Right hindlimb (tissue), 1 donor: ENCODE measurements at places on chromosomes 11 and 22.
A peak's percentile ranks its signal among the peaks of the same experiment; 100 is the strongest.

DNA sequence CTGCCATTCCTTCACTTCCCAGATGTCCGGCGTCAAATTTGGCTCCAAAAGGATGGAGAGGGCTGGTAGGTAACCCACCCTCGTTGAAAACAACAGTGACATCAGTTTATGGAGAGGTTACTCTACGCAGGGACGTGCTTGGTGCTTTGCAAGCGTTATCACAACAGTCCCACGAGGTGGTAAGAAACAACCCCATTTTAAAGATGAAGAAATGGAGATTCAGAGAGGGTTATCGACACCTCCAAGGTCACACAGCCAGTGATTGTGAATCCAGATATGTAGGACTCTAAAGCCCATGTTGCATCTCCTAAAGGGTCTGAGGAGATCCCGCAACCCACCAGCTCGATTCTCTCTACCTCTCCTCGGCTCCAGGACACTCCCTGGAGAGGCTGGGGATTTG lies 773 bp downstream of the MIAT start:
- no peak for DNase-seq

DNA sequence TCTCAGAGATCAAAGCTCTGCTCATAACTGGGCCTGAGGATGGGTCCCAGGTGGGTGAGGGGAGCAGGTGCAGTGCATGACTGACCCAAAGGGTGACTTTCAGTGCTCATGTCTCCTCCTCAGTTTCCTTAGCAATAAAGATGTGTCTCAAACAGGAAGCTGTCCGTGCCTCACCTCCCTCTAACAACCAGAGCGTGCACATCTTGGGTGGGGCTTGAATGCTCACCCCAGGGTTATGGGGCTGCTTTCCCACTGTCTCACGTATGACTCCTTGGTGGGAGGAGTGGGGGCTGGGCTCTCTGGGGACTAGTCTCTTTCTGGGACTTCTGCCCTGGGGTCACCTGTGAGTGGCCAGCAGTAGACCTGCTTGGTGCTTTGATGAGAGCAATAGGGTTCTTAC lies 53.9 kb upstream of the PHOX2A start:
- no peak for DNase-seq

DNA sequence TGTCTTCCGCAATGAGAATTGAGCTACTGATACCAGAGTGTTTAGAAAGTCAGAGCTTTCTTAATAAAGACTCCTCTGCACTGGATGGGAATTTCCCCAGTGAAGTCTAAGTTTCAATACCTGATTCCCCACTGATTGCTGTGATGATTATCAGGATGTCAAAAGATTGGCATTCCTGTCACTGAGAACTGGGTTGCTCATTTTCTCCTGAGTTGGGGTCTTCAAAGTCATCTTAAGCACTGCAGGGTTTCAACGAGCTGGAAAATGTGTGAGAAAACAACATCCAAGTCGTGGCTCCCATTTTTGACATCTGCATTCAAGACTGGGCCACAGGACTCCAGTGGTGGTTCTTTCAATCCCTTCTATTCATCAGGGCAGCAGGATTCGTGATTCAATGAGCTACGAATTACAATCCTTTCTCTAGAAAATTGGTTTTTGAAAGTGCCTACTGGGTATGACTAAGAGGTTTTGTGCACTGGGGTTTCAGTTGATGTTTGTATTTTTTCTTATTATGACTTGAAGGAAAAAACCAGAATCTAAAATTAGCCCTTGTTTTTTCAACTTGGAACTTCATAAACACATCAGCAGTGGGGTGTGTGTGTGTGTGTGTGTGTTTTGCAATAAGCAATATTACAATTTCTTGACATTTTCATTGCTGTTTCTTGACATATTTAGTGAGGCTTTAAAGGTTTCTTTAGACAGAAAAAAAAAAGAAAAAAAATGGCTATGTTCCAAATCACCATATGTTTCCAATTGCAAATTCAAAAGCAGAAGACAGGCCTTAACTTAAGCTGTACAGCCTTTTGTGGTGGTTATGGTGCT lies 233.0 kb downstream of the FAM76B start:
- DNase-seq: no peak

DNA sequence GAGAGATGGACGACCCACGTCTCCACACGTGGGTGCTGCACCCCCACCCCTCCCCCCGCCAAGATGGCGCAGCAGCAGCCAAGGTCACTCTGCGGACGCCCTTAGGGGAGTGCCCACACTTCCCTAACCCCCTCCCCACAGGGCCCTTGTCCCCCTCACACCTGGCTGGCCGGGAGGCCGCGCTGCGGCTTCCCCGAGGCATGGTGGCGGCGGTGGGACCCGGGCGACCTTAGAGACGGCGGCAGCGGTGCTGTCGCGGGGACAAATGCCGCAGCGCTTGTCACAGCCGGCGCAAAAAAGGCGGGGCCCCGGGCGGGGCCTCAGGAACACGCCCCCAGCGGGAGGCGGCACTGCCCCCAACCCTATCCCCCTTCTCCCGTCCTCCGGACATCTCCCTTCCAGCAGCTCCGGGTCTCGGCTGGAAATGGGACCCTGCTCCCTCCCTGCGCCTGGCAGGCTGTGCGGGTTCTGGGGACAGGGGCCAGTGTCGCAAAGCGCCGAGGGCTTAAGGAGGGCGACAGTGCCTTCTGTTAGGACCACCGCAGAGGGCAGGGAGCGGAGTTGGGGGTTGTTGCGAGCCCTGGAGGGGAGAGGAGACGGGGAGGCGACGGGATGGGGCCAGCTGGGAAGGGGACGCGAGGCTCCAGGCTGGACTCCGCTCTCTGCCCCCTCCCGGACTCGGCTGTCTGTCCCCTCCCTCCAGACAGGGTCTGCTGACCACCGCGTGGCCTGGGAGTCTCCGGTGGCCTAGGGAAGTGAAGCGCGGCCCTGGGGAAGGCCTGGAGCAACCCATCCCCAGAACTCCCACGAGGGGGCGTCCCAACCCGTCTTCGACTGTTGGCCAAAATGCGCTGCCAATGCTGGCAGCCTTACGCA lies at the start of gene CHCHD10:
Gene CHCHD10 (minus strand): TSS at position 300 of the 876 bp plus-strand sequence. CDS start 98 bp downstream, at position 202.
- DNase-seq: peak; percentile 86

DNA sequence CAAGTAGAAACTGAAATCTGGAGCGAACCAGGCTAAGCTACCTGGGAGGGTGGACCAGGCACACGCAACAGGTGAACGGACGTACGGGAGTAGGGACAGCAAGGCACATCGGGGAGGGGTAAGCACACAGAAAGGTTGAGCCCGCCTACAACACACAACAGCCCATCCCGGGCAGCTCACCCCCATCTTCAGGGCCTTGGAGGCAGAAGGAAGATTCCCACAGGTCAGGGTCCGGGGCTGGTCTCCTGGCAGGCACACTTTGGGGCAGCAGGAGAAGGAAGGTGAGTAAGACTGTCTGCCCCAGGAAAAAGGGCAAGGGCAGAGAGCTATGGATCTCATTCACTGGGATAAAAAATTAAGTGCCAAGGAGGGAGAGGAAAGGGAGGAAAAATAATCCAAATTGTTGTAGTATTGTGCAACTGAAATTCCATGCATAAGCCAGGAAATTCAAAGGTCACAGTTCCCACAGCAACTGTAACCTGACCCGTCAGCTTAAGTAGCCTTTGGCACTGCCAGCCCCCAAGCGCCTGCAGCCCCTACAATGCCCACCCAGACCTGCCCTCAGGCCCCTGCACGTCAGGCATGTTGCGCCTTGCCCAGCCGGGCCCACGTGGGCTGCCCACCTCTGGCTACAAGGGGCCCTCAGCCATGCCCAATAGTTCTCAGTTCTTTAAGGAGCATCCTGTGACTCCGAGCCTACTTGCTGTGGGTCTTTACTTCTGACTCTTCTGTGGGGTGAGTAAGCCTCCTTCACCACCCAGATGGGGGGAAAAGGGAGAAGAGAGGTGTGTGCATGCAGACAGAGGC lies 51.8 kb downstream of the MICAL3 start:
- DNase-seq: peak; percentile 44

- no peak for DNase-seq
Observed at GRCh38 chr11:67098799-67099429, 20.1 kb upstream of the KDM2A start.

DNA sequence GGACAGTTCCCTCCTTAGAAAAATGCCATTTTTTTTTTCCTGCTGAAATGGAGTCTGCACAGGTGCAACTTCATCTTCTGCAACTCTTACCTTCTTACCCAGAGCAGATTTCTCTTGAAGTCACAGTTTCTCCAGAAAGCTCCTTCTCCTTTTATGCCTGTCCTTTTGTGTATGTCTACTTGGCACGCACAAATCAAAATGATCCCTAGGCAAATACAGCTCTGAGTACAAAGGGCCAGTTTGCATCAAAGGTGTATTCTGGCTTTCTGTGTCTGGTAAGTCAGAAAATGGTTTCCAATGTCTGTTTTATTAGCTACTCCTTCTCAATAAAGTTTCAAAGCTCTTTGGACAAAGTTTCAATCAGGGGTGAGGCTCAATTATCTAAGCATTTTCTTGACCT lies 2.5 kb downstream of the CLDN25 start:
- DNase-seq: no peak

- no peak for DNase-seq
Observed at GRCh38 chr11:69241075-69241740, 52.7 kb upstream of the MYEOV start.

GRCh38 chr11:19018901-19019300 lies 41.6 kb downstream of the MRGPRX2 start:
- no peak for DNase-seq
